Osteocyte (in vitro differentiated cells): ENCODE measurements at places on chromosomes 7 and 10. TPM values are rescaled to one million over a fixed set of nuclear protein-coding genes. Genes with fewer than 3 reads are reported as not detected.

OPALIN gene
- total RNA-seq: not detected in 2 replicates

ZPBP gene
- not detected in 2 replicates for total RNA-seq

- DNase-seq: peak; percentile 46
- H3K36me3 ChIP-seq: no peaks in the 10 kb centered on the region
- no peak overlapping the region for H3K4me3 ChIP-seq
Observed at GRCh38 chr10:6342096-6342685, 139.5 kb downstream of the PFKFB3 start.

DNA sequence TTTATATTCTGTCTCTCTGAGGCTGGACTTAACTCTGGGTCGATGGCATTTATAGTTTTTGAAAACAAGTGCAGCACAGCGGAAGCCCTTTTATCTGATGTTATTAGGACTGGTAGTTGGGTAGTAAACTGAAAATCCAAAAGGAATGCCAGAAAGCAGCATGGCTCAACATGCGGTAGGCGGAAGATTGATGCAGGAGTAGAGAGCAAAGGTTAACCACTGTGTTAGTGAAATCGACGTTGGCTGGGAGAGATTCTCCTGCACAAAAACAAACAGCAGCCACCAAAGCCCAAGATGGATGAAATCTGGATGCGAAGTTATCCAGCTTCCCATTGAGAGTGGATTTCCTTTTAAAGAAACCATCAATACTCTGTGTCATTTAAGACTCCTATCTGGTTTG is 54.5 kb upstream of the EMX2 start:
- no peaks in the 10 kb centered on the region for H3K4me1 ChIP-seq
- H3K27me3 ChIP-seq: peaks cover 15% of the 10 kb centered on the region
- no peak overlapping the region for H3K4me3 ChIP-seq
- DNase-seq: no peak

AQP1 gene
- 6.0 and 6.7 TPM in 2 replicates for total RNA-seq

WIPF3 gene
- not detected in 2 replicates for total RNA-seq

DNA sequence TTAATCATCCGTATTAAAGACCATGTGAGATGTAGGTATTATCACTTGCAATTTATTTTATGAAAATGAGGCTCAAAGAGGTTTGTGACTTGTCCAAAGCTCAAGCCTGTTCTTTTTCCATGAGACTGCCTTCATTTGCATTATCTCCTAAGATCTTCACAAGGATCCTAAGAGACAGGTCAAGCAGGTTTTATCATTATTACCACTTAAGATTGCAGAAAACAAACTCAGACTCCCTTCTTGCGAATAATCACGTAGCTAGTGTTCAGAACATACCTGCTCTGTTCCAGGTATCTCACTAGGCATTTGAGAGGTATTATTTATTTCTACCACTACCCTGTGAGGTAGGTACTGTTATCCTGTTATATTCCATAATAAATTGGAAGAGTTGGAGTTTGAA is 64.8 kb downstream of the ZNRF2 start:
- H3K4me3 ChIP-seq: no peak overlapping the region
- DNase-seq: no peak
- peaks cover 29% of the 10 kb centered on the region for H3K4me1 ChIP-seq
- peaks cover 12% of the 10 kb centered on the region for H3K27me3 ChIP-seq
- H3K36me3 ChIP-seq: peaks cover 5% of the 10 kb centered on the region

DNA sequence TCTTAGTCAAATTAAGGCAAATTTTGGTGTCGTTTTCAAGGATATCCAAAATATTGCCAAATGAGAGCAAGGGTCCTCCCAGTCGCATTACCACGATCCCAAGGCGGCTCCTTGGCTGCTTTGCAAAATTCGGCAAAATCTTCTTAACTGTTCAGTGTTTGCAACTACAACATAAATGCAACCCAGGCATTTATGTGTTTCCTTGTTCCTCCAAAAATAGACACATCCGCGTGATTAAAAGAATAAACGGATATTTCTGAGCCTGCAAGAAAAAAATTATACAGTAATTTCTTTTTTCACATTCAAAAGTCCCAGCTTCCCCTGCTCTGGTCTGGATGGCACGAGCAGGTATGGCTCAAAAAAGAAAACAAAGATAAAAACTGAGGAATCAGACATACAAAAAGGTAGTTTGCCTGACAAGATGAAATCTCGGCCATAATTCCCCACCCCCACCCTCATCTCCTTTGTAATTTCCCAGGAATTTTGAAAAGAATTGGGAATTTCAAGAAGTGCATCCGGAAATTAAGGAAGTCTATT is 6.0 kb downstream of the SKIDA1 start:
- H3K27me3 ChIP-seq: no peaks in the 10 kb centered on the region
- DNase-seq: no peak
- no peaks in the 10 kb centered on the region for H3K36me3 ChIP-seq
- peak overlapping the region; percentile 78 for H3K4me3 ChIP-seq
- peaks cover 71% of the 10 kb centered on the region for H3K4me1 ChIP-seq

GRCh38 chr10:86335257-86335656 is 31.3 kb downstream of the GRID1 start:
- peaks cover 2% of the 10 kb centered on the region for H3K27me3 ChIP-seq
- no peaks in the 10 kb centered on the region for H3K4me1 ChIP-seq
- no peak overlapping the region for H3K27ac ChIP-seq
- no peak overlapping the region for H3K4me3 ChIP-seq

POLR2J3 gene
- 24.1 and 27.1 TPM in 2 replicates for total RNA-seq
